GM03348 (cell line): ENCODE measurements at places on chromosomes 7 and 10.
A peak's percentile ranks its signal among the peaks of the same experiment; 100 is the strongest.

DNA sequence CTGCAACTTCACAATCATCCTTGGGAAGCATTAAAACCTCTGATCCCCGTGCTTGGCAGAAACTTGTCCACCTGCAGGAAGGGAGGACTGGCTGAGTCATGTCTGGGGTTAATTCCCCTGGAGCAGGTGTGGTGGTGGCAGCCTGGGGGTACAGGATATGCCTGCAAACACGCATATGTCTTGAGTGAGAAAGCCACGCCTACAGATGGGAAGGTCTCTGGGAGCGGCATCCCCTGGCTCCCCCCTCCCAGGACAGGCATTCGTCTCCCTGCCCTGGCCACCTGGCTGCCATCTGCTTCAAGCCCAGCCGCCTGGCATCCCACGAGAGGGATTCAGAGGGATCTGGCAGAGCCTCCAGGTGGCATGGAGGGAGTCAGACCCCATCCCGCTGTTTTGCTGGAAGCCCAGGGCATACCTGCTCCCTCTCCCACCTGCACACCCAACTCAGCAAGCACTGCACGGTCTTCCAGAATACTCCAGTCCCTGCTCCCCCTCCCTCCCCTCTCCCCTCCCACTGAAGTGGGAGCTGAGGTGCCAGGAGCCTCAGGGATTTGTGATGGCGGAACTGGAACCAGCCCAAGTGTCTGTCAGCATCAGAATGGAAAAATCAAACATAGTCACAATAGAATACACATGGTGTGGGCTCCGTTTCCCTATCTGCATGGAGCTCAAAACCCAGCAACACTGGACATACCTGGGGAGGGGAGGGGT, 61.0 kb downstream of the CAMK2B start:
- no peak for DNase-seq

- no peak for DNase-seq
Measured at GRCh38 chr7:36661135-36661840, 63.0 kb downstream of the AOAH start.

- DNase-seq, result no peak
Measured at GRCh38 chr7:23894892-23895569, 185.0 kb downstream of the STK31 start.

DNA sequence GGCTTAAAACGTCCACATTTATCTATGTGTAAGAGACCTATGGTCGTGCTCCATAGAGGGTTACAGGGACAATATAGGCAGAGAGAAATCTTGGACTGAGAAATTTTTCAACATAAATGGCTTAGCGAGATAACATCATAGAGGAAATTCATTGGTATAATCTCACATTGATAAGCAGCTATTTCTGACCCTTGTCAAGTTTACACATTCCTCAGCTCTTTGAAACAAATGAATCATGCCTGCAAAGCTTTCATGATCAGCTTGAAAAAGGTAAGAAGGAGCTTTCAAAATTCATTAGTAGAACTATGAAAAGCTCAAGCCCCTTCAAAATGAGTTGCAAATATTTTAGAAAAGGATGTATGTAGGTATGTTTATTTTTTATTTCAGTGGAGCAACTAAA, 478.8 kb downstream of the NEBL start:
- no peak for DNase-seq

DNA sequence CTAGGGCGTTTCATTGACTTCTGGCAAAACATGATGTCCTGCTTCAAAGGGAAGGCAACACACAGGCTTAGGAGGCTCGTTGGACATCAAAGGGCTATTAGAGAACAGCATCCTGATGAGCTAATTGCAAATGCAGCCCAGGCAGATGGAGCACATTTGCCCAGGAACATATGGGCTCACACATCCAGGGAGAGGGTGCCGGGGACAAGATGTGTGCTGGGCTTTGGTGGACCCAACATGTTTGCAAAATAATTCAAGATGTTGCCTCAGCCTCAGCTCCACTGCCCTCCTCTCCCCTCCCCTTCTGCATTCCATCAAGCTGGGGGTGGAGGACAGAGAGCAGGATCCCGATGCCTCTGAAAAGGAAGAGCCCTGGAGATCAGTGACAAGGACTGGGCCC, 217.1 kb upstream of the ZMIZ1 start:
- DNase-seq, result peak; percentile 85

GRCh38 chr7:126026421-126027088, 1096.9 kb upstream of the POT1 start:
- DNase-seq, result no peak

DNA sequence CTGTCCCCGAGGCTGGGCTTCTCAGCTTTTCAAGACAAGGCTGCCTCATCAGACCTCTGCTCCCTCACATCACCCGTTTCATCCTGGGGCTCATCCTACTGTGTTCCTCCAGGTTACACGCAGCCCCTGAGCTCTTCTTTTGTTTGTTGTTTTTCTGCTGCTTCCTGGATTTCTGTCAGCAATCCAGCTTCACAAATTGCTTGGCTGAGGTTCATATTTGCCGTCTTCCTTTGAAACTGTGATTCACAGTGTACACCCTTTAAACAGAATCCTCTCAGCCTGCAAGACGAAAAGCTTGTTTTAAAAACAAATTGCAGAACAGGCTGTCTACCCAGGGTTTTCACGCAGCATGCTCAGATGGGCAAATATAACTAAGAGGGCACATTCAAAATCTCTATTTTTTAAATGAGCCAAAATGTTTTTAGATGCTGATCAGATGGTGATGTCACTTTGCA, 39.1 kb upstream of the PARD3 start:
- DNase-seq, result peak; percentile 38

GRCh38 chr7:143936087-143937009, 1.3 kb downstream of the OR2F2 start:
- DNase-seq, result peak; percentile 81

GRCh38 chr7:19969859-19970493, 196.6 kb upstream of the TMEM196 start:
- peak; percentile 24 for DNase-seq

DNA sequence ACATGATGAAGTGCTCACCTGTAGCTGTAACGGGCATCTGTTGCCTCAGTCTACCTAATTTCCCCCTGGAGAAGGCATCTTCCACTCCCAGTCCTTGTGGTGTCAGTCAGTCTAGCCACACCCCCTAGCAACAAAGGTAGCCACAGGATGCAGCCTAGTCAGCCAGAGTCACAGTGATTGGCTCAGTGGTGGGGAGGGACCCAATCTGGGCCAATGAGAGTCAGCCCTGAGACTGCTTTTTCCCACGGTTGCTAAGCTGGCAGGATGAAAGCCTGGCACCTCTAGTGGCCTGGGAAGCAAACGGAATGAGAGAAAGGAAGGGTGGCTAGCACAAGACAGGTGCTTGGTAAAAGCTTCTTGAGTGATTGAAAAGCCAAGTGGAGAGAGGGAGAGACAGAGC, 118.6 kb downstream of the SH3PXD2A start:
- DNase-seq, result no peak

- DNase-seq, result no peak
Measured at GRCh38 chr10:131743190-131744151, 157.3 kb upstream of the PPP2R2D start.

GRCh38 chr10:88026031-88026430, 162.6 kb downstream of the PTEN start:
- DNase-seq, result no peak
